ENCODE measurements at places on chromosomes 5 and 9. TPM values are rescaled to one million over a fixed set of nuclear protein-coding genes. Genes with fewer than 3 reads are reported as not detected.

The CAVIN4 gene
- total RNA-seq: 1.2 TPM

The GPR151 gene
- not detected for total RNA-seq

The SLCO4C1 gene
- not detected for total RNA-seq

The DMRTA1 gene
- total RNA-seq: 1.2 TPM

The PRUNE2 gene
- total RNA-seq: 10.6 TPM

The SPINK13 gene
- total RNA-seq: not detected

The CTNND2 gene
- not detected for total RNA-seq

The C7 gene
- total RNA-seq: 0.83 TPM
